ENCODE measurements at places on chromosomes 11 and 22.

DNA sequence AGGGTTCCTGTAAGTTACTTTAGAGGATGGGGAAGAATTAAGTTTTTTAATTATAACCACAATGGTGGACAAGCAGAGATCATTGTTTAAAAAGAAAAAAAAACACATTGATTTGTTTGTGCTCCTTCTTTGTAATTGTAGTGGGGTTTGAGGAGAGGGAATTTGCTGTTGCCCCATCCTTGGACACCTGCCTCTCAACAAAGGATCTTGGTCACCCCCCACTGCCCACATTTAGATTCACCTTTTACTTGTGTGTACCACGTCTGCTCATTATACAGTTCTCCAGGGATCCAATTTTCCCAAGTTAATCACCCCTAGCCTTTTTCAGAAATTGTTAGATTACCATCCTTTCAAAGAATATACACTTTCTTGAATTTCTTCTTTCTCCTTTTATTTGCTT is 53.0 kb downstream of the DNAJC24 start:
- no peak for DNase-seq

DNA sequence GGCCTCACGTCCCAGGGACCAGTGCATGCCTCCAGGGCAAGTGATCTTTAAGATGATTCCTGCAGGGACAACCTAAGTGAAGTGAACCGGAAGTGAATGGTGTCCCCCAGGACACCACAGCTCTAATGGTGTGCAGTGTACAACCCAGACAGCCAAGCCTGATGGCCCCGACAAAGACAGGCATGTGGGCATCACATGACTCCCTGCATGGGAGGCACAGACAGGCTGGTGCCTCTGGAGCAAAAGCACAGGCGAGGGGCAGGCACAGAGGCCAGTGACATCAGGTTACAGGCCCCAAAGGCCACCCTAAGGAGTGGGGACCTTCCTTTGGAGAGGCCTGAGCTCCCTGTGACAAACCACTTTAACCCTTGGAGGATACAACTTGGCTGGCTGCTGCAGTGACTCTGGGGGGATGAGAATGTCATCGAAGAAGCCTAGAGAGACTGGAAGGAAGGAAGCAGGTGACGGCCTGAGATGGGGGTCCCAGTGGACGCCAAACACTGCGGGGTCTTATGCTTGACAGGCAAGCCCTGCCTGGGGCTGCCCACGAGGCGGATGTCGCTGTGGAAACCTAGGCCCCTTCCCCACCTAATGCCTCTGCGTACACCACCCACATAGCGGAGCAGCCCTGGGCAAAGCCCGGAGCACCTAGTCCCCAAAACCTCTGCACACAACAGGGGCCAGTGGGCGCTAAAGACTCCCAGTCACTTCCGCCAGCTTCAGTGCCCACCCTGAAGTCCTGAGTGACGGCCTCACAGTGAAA is 12.4 kb downstream of the POLR3H start:
- no peak for DNase-seq

DNA sequence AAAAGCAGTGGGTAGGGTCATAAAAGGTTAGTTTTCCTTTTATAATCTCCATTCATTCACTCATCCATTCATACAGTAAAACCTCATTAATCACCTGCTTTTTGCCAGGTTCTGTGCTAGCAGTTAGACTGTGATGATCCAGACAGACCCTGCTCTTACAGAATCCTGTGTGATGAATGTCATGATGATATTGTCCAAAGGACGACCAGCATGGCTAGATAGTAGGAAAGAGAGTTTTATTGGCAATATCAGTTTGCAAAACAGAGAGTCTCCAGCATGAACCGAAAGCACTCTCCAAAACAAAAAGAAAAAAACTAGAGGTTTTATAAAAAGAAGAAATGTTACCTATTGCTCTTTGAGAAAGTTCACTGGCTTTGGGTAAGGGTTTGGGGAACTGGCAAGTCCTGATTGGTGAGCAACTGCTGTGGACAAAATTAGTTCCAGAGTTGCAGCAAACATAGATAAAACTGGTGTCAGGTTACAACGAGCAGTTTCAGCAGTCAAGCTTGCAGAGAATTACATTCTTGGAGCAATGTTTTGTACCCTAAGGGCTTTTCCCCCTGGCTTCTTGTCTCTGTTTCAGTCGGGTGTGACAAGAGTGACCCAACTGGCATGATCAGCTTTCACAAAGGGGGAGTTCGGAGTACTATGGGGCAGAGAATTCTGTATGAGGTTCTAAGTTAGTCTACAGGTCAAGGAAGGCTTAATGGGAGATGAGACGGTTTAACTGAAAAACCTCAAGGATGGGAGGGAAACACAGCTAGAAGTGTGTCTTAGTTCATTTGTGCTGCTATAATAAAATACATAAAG is 58.3 kb downstream of the HSD17B12 start:
- peak; percentile 77 for DNase-seq

GRCh38 chr22:44728761-44729324 is 23.5 kb upstream of the ARHGAP8 start:
- DNase-seq: no peak

GRCh38 chr11:106077609-106078455 is at the start of gene AASDHPPT:
TSS of gene AASDHPPT (plus strand) at chr11:106077662. CDS start at chr11:106077711, 49 bp downstream.
- peak; percentile 8 for DNase-seq

- no peak for DNase-seq
Observed at GRCh38 chr22:49332691-49333090, 495.0 kb downstream of the BRD1 start.

DNA sequence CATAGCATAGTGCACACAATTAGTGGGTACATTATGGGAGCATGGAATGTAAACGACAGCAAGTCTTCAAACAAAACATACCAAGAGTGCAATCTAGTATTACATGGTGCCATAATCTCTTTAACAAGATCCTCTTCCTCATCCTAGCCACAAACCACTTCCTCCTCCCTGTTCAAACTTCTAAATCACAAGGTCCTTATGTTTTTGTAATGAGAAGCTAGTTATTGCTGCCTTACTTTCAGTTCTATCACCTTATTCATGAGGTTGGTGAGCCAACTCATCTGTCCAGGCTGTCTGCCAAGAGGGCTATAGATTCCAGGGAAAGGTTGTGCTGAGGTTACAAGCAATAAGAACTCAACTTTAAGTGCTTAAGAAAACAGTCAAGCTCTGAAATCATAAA is 195.4 kb upstream of the ARHGAP20 start:
- peak; percentile 76 for DNase-seq

DNA sequence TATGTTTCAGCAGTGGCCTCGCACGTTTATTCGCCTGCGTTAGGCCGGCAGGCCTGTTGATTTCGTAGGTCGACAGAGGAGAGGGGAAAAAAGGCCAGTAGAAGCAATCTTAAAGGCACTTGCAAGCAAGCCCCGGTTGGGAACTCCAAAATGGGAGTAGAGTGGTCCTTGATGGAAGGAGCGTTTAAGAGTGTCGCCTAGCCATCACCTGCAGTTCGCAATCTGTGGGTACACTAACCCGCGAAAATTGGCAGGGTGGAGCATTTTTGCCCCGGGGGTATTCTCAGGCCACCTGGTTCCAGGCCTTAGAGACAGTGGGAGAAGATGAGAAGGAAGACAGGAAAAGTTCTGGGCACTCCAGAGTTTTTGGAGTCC is 1.1 kb downstream of the EWSR1 start:
- DNase-seq: no peak

GRCh38 chr11:21037850-21038249 is 368.5 kb downstream of the NELL1 start:
- DNase-seq: no peak

DNA sequence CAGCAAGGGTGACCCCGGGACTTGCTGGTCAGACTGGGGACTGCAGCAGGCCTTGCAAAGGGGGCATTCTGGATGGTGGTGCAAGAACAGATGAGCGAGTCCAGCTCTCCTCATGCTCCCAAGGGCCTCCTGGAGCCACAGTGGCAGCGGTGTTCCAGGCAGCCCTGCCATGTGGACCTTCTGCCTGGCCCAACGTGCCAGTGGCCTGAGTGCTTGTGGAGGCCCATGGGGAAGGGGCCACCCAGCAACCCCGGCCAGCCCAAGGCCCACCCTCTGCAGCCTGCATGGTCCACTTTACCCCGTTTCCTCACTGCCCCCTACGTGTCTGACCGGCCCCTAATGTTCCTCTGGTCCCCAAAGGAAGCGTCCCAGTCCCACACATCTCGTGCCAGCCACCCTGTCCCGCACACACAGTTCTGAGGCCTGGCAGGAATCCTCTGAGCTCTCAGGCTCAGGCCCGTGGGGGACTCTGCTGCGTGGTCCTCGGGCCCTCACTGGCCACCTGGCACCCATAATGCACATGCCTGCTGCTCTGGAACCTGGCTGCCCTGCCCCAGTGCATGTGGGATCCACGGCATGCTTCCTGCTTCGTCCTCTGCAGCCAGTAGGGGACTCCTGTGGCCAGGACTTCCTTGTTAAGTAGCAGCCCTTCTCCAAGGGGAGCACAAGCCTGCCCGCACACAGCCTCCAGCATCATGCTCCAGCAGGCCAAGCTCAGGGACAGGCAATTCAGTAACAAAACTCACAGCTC is 85.5 kb downstream of the DGCR2 start:
- DNase-seq: no peak

GRCh38 chr11:122487669-122488068 is 167.9 kb upstream of the UBASH3B start:
- DNase-seq: no peak

DNA sequence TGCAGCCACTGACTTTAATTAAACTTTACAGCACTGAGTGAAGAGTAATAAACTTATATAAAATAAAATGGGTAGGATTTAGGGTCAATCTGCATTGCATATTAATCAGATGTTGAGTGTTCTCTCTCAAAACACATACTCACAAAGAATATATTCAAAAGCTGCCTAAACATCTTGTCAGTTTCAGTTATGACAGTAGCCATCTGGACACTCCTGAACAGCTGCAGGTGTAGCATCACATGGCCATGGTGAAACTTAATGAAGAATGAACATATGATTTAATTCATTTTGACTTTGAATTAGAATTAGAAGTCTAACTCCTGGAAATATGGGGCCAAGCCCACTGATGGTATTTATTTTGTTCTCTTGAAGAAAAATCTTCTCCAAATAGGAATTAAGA is 684.3 kb upstream of the RAG2 start:
- DNase-seq: no peak

Measured in fibroblast of the conjunctiva (primary cell).